ENCODE measurements at places on chromosomes 3 and 15.

DNA sequence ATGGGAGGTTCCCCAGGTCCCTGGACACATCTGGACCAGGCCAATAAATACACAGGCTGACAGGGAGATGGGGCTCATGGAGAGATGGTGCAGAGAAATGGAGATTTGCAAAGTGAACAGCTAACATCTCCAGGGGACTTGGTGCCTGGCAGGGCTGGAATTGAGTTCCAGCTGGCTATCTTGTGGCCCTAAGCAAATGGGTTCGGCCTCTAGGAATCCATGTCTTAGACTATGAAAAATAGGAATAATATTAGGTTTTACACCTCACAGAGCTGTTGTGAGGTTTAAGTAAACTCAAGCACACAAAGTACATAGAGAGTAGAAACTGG lies 82.9 kb upstream of the SPATA12 start:
- DNase-seq, result no peak

DNA sequence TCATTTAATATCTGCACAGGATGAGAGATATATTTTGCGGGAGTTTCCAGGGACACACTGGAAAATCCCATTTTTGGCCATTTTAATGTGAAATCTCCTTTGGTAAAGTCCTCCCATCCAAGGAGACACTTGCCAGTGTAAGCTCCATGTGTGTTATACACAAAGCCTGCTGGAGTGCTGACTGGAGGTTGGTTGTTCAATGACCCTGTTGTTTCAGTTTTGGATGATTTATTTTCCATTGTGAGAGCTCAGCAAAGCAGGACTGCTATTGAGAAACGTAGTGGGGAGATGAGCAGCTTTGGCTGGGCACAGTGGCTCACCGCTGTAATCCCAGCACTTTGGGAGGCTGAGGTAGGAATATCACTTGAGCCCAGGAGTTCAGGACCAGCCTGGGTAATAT lies 127.7 kb downstream of the NUP210 start:
- DNase-seq, result no peak

DNA sequence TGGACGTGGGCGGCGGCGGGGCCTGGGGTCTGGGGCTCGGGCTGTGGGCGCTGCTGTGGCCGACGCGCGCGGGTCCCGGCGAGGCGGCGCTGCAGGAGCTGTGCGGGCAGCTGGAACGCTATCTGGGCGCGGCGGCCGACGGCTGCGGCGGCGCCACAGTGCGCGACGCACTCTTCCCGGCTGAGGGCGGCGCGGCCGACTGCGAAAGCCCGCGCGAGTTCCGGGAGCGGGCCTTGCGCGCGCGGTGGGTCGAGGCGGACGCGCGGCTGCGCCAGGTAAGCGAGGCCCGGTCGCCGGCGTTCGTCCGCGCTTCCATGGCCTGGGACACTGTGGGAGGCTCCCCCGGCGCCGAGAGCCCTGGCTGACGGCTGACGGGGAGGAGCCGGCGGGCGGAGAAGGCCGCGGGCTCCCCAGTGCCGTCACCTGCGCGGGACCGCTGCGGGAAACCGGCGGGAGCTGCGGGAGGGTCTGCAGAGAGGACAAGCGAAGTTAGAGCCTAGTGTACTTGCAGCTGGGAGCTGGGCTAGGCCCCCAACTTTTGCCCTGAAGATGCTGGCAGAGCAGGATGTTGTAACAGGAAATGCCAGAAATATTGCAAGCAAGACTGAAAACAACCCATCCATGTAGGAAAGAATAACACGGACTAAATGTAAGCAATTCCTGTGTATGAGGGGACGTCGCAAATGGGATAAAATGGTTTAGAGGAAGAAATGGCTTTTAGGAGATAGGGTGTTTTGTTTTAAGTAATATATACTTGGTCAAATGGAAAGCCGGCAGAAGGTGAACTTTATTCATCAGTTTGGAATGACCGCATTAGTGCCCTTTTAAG lies 847 bp downstream of the WHAMM start:
- DNase-seq, result peak; percentile 13

DNA sequence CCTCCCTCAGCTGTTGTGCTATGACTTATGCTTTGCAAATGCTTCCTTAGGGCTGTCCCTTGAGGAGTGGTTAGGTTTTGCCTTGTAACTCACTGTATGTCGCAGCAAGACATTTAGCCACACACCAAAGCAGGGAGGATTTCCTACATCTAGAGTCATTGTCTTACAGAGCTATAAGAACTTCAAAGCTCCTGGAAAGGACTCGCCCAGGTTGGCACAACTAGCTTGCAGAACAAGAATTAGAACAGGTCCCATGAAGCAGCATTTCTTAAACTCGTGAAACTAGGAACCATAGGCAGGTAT lies 19.4 kb upstream of the ACAP2 start:
- DNase-seq, result no peak

GRCh38 chr3:14768182-14768790 lies 50.5 kb upstream of the FGD5 start:
- DNase-seq, result no peak

DNA sequence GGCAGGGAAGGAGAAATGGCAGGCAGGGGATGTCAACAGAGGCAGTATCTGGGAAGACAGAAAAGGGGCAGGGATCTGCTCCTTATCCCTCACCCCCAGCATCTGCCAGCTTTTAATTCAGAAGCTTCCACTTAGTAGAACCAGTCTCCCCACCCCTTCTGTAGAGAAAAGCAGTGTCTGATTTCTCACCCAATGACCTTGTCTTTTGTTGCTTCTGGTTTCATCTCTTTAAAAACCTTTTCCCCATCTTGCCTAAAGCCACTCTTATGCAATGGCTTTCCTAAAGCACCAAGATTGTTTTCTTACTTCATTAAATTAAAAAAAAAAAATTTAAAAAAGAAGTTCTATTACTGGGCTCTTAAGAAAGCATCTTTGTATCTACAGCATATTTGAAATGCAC lies 27.8 kb downstream of the ARHGEF3 start:
- DNase-seq, result no peak

DNA sequence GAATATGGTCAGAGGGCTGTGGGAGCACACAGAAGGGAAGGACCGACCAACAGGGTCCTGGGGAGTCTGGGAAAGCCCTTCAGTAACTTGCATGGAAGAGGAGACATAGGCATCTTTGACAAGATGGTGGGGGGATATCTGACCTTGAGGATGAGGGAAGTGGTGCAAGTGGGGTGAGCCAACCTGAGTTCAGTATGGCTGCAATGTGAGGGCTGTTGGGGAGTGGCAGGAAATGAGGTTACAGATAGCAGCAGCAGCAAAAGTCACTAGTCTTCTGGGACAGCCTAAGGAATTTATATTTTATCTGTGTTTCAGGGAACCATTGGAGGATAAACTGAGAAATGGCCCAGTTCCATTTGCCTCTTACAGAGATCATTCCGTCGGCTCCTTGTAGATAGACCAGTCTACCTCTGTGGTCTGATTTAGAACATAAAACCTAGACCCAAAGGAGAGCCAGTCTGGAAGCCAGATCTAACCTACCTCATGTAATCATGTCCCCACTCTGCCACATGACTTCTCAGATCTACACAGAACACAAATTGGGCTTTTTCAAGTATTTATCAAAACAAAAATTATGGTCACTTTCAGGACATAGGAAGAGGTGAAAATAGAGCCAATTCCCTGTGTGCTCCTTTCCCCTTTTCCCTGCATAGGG lies 75.6 kb downstream of the ST6GAL1 start:
- no peak for DNase-seq

- DNase-seq, result no peak
Measured at GRCh38 chr15:88719654-88720053, 80.8 kb downstream of the ISG20 start.

GRCh38 chr3:76624164-76624563 lies 415.7 kb upstream of the ROBO2 start:
- DNase-seq, result no peak

DNA sequence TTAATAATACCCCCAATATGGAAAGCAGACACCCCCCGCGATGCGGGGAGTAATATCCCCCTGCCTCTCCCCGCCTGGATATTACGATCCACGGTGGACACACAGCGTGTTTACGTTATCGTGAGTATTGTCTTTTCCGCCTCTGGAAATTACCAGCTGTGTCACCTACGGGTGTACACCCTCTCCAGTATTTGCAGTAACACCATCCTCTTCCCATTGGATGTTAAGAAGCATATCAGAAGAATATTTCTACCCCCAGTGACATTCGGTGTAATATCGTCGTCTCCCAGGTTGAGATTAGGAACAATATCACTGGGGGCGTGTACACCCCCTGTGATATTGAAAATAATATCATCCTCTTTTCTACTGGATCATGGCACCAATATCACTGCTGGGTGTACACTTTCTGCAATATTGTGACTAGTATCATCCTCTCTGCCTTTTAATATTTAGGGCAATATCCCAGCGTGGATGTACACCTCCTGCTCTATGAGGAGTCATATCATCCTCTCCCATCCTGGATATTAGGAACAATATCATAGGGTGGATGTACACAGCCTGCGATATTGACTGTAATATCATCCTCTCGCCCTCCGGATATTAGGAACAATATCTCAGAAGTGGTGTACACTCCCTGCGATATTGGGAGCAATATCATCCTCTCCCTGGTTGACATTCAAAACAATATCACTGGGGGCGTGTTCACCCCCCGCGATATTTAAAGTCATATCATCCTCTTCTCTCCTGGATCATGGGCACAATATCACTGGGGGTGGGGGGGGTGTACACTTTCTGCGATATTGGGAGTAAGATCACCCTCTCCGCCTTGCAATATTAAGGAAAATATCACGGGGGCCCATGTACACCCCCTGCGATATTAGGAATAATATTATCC lies 20.3 kb upstream of the BMF start:
- DNase-seq, result no peak

DNA sequence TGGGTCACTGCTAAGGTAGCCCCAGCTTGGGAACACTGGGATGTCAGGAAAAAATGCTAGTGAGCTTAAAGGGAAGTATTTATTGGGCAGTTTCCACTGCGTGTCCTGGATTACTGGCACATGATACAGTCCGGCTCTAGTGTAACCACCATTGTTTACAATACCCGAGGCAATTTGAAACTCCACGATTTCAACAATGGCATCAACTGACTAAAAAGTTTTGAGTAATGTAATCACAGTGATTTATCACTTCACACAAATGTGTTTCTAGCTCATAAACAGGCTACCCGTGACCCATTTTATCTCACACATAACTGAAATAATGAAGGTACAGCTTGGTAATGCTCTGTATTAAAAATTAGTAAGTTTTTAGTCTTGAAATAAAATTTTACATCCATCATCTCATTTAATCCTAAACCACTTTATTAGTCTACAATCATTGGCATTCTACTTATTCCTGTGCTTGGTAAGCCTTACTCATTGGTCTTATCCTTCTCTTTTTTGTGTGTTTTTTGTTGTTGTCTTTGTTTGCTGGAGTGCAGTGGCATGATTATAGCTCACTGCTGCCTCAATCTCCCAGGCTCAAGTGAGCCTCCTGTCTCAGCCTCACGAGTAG lies 7.6 kb downstream of the ZMAT3 start:
- no peak for DNase-seq

DNA sequence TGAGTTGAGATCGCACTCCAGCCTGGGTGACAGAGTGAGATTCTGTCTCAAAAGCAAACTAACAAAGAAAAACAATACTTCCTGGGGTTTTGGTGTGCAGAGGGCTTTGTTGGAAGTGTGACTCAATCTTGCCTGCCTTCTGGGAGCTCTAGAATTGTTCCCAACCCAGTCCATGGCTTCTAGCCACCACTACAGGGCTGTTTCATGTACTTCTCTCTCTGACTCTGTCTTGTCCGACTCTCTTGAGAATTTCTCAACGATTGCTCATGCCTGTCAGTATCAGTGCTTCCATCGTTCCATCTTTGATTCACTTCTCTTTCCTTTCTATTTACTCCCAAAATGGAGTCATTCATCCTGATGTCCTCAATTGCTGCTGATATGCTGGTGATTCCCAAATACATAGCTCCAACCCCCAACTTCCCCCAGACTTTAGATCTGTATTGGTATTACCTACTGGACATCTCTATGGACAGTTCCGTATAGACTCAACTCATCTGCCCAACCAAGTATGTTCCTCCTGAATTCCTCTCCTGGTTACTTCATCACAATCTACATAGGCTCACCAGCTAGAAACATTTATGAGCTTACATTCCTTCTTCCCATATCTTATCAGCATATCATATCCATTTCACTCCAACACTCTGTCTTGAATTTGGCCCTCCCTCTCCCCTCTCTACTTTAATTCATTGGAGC lies 1.8 kb upstream of the AP2M1 start:
- no peak for DNase-seq

DNA sequence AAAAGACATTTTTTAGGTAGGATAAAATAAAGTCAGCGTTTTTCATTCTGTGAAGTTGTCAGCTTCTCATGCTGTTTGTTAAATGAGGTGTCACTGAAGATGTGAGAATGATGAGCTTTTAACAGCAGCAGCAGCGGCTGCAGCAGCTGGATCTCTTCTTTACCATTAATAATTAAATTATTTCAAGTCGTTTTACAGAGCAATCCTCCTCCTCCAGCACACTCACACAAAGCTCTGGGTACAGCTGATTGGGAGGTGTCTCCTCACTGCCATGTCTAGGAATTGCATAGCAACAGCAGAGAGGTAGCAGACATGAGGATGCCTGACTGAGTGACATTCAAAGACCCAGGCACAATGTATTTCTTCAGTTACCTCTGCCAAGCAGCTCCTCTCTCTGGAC lies 46.7 kb upstream of the PLAAT1 start:
- no peak for DNase-seq

- DNase-seq, result no peak
Measured at GRCh38 chr3:107681396-107681795, 158.6 kb downstream of the BBX start.

- no peak for DNase-seq
Measured at GRCh38 chr15:38853608-38854007, 289.0 kb upstream of the RASGRP1 start.

DNA sequence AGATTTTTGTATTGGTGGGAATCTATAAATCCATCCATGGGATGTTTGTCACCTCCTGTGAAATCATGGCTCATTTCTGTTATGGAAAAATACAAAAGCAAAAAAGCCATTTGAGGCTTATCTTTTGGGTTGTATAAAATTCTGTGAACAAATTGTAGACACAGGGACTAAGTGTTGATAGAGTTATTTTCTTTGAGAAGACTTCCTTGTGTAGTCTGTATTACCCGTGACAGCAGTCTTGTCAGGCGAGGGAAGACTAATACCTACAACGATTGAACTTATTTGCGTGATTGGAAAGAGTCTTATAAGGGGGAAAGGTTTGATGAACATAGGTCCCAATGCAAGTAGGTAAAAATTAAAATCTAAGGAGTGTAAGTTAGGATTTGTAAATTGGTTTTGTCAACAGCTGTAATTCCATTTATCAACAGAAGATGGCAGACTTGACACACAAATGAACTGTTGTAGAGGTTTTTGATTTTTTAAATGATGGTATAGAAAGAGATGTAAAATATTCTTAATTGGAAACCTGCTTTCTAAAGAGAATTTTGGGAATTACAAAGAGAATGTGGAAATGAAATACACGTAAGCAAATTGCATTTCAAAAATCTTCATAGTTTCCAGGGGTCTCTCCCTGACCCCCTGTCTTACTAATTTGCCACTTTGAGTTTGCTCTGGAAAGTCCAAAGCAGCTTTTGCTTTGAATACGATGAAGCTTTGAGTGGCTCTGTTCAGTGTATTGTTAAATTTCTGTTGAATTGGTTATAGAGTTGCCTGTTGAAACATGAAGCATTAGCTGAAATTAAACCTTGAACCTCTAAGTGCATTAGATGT lies 33.2 kb downstream of the SLC25A26 start:
- DNase-seq, result no peak

- no peak for DNase-seq
Measured at GRCh38 chr3:48899273-48899672, 591 bp upstream of the SLC25A20 start.
